ENCODE measurements at places on chromosomes 13 and 19.

DNA sequence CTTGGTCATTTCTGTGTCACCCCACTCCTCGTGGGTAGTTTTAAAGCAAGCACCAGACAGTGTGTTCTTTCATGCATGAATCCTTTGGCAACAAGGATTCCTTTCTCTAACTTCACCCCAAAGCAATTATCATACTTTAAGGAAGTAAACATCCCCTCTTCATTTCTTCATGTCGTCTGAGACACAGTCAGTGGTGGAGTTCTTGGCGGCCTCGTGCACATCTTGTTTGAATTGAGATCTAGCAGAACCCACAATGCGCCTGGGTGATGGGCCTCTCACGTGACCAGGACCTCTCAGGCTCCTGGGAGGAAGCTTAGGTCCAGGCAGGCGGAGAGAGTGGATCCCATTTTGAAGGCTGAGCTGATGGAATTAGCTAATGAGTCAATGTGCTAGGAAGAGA, 2.6 kb downstream of the ACSBG2 start:
- DNase-seq: no peak

- DNase-seq: no peak
These were observed 23.9 kb upstream of the GAS6 start for GRCh38 chr13:113887700-113888201.

- no peak for DNase-seq
These were observed 79.7 kb downstream of the ESD start for GRCh38 chr13:46717275-46717674.

DNA sequence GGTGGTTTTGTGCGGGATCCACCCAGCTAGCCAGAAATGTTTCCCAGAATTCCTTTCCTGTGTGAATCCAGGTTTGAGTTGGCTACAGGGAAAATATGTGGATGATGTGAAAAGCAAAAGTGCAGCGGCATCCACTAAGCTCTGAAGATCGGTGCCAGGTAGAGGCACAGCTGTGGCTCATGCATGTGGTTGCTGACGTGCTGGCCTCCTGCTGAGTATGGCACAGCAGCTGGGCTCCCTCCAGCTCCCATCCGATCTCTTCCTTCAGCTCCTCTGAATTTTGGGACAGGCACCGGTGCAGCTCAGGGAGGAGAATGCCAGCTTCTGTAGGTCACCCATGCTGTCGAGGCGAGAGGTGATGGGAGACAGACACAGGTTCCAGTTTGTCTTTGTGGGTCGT, 84.0 kb upstream of the GSX1 start:
- no peak for DNase-seq

- no peak for DNase-seq
These were observed 496.7 kb downstream of the GPC6 start for GRCh38 chr13:93723316-93723715.

- no peak for DNase-seq
These were observed 80.4 kb downstream of the LRCH1 start for GRCh38 chr13:46633416-46633815.

GRCh38 chr13:113639616-113640262, 18.3 kb downstream of the ATP4B start:
- DNase-seq: no peak

DNA sequence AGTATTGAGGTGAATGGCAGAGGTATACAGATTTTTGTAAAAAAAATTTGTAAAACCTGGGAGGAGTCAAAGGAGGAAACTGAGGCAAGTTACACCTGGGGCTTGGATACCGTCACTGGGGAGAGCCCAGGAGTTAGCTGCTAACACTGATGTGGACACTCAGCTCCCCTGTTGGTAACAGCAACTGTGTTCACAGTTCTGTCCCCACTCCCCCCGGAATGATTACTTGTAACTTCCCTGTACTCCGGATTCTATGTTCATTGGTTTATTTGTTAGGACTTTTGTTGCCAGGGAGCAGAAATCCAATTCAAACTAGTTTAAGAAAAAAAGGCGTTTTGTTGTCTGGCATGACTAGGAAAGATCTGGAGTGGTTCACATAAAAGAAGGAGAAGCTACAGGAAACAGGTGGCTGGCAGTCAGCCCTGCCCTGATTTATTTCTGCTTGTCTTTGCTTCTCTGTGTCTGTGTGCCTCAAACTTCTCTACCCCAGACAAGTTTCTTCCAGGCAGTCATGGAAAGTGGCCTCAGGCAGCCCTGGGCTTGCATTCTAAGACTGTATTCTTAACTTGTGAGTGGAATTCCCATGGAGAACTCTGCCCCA, 2.3 kb upstream of the GPR12 start:
- DNase-seq: no peak

DNA sequence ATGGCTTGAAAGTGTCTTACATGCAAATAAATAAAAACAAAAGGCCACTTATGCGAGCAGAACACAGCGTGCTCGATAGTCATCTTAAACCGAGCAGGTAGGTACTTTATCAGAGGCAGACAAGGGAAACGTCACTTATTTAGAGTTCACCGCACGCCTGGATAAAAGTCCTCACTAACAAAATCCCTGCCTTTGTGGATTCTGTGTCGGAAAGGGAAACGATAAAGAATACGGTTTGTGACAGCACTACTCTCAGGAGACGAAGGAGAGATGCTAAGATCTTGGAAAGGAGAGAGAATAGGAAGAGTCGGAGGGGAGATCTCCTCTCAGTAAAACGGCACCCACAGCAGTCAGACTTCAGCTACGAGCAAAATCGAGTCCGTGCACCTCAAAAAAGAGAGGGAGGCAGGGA, 581 bp downstream of the RCBTB1 start:
- no peak for DNase-seq

DNA sequence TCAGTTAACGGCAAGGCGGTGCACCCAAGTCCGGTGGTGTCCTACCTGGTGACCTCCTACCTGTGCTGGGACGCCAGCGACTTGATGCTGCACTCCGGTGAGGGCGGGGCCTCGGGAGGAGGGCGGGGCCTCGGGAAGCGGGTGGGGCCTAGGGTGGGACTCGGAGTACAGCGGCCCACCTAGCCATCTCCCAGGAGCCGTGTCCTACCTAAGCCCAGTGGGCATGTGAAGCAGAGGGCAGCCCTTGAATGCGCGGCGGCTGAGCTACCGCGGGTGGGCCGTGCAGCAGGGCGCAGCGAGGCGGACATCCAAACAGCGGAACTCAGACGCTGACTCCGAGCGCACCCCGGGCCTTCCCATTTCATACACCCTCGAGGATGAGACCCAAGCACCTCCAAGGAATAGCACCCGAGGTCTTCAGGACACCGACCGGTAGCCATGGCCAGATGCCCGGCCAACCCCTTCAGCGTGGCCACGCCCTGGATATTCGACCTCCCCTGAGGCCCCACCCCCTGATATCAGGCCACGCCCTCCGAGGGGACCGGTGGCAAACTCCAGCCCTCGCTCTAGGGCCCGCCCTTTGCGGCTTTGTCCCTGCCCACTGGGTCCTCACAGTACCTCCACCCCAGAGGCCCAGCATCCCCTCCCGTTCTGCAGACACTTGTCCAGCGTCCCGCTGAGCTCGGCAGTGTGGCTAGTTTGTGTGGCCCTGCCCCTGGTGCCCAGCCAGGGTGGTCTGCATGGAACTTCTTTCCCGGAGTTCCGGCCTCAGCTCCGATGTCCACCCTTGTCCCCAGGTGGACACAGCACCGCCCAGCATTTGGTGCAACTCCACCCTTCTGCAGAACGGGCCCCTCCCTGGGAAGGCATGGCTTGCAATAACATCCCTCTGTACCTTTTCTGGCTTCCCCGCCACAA, 5.4 kb downstream of the KLK1 start:
- DNase-seq: no peak

- no peak for DNase-seq
These were observed 26.4 kb downstream of the IL17D start for GRCh38 chr13:20729633-20730585.

DNA sequence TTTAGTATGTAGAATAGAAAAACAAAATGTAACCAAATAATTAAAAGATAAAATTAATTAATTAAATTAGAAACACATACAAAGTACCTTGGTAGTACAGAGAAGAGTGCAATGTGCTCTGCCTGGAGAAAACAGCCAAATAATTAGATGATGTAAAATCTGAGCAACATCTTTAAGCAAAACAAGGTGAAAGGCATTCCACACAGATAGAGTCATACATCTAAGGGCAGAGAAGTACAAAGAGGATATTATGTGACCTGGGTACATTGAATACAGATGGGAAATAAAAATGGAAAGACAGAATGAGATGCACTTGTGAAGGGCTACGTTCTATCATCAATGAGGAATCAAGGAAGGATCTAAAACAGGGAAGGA, 25.2 kb upstream of the FNDC3A start:
- no peak for DNase-seq

- no peak for DNase-seq
These were observed 60.0 kb downstream of the RASA3 start for GRCh38 chr13:114072421-114072820.

DNA sequence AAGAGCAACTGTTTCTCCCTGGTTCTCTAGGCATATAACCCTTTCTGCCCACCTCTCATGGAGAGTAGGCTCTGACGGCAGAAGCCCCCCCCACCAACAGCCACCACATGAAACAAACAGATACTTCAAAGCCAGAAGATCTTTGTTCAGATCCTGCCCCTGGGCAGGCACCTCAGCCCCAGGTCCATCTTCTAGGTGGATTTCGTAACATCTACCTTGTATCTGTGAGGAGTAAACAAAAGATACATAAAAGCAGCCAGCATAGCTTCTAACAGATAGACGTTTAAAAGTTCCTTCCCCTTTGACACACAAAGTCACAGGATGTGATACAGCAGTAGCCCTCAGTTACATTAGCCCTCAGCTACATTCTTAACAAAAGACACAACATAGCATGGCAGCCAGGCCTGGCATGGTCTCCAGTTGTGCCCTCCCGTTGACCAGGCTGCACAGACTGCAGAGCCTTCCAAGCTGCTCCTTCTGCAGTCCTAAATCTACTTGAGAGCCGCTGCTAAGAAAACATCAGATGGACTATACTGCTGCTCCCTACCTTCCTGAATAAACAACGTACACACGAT, 35.4 kb downstream of the BRD4 start:
- DNase-seq: no peak

DNA sequence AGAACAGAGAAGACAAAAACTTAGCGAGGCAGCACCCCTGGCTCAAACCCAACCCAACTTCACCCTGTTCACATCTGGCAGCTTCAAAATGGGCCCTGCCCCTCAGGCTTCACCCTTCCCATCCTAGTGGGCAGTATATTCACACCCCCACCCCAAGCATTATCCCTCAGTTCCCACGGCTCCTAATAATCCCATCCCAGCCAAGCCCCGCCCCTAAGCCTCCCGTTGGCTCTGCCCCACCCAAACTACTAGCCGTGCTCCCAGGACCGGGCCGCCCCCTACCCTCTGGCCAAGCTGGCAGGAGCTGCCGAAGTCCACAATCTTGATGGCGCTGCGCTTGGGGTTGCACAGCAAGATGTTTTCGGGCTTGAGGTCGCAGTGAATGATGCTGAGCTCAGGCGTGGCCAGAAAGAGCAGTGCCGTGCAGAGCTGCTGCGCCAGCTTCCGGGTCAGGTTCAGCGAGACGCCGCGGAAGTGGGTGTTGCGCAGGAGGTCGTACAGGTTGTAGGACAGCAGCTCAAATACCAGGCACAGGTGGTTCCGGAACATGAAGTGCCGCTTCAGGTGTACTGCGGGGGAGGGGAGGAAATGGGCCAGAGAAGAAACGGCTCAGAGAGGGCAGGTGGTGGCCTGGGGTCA, 5.8 kb downstream of the DYRK1B start:
- DNase-seq: no peak

DNA sequence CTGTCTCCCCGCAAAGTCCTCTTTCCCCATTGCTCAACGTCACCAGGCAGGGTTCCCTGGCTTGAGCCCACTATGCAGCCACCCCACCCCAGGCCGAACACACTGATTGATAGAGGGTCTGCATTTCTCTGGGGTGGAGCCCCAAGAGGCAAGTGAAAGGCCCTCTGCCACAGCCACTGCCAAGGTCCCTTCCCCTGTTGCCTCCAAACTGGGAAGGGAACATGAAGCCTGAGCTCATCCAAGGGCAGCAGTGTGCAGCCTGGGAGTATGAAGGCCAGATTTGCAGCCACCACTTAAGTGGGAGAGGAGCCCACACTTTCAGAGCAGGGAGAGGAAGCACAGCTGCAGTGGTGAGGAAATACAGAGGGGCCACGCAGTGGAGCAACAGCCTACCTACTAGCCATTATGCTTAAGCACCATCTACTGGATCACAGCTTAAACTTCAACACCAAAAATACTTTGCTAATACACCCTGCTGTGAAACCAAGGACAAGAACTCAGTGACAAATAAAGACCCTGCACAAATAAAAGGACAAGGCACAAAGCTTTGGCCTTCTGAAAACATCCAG, 48.6 kb downstream of the UBL3 start:
- DNase-seq: no peak

- DNase-seq: no peak
These were observed 182.9 kb downstream of the TEX29 start for GRCh38 chr13:111503376-111503775.

GRCh38 chr19:7104747-7105447, 35.4 kb downstream of the ZNF557 start:
- no peak for DNase-seq

- peak; percentile 71 for DNase-seq
These were observed 49.9 kb downstream of the AP1M1 start for GRCh38 chr19:16247353-16248182.

- DNase-seq: no peak
These were observed 80.1 kb downstream of the IPO5 start for GRCh38 chr13:98033277-98034247.

DNA sequence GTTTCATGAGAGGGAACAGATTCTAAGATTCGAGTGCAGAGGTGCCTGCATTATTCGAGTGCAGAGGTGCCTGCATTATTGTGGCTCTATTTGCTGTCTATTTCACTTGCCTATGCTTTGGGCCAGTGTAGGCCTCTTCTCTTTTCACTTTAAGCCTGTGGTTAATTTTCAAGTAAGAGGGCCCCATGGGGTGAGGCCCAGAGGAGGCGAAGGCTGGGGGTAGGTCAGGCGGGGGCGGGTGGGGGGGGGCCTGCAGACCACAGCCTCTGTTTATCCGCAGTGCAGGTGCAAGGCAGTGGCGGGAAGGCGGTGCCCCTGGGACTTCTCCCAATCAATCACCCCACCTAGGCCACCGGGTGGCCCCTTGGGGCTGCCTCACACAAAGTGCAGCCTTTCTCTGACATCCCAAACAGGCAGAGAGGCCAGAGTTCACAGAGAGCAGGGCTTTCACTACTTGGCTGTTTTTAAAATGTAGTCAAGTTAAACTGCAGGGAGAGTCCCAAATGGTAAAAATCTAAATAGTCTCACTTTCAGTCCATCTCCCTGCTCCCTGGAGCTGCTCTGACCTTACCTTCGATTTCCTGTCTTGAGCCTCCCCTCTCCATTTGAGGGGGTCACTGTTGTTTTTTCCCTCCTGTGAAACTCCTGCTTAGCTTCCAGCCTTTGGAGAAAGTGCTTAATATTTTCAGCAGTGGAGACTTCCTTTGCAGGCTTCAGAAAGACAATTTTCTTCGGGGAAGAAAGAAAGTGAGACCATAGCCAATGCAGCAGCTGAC, 249.0 kb downstream of the DLEU7 start:
- no peak for DNase-seq

GRCh38 chr13:45496942-45497341, 32.2 kb downstream of the COG3 start:
- no peak for DNase-seq

- no peak for DNase-seq
These were observed 38.2 kb downstream of the MZT1 start for GRCh38 chr13:72689181-72689696.
